ENCODE measurements at places on chromosomes 16 and 17.
A peak's percentile ranks its signal among the peaks of the same experiment; 100 is the strongest.

DNA sequence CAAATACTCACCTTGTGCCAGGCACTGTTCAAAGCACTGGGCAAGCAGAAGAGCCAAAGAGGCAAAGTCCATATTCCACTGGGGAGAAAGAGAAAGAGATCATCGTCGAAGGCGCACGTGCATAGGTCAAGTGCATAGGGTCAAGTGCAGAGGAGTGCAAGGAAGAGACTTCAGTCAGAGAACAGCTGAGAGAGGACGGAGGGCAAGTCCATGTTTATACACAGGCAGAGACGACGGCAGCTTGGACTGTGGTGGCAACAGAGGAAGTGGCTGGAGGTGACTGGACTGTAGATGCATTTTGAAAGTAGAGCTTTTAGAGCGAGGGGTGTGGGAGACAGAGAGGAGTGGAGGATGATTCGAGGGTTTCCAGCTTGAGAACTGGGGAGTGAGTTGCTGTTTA lies 74.7 kb upstream of the SDK2 start:
- no peak for DNase-seq

DNA sequence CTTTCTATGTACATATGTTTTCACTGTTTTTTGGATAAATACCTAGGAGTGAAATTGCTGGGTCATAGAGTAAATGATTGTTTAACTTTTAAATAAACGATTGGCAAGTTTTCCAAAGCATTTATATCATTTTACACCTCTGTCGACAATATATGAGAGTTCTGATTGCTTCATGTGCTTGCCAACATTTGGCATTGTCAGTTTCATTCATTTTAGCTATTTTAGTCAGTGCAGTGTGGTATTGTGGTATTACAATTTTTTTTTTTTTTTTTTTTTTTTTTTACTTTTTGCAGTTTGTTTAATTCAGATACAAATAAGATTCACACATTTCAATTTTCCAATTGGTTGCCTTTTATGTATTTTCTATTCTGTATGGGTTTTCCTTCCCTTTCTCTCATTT lies 26.0 kb downstream of the TADA2A start:
- DNase-seq, result no peak

GRCh38 chr17:82963104-82963950 lies 116.1 kb upstream of the METRNL start:
- DNase-seq, result peak; percentile 73

DNA sequence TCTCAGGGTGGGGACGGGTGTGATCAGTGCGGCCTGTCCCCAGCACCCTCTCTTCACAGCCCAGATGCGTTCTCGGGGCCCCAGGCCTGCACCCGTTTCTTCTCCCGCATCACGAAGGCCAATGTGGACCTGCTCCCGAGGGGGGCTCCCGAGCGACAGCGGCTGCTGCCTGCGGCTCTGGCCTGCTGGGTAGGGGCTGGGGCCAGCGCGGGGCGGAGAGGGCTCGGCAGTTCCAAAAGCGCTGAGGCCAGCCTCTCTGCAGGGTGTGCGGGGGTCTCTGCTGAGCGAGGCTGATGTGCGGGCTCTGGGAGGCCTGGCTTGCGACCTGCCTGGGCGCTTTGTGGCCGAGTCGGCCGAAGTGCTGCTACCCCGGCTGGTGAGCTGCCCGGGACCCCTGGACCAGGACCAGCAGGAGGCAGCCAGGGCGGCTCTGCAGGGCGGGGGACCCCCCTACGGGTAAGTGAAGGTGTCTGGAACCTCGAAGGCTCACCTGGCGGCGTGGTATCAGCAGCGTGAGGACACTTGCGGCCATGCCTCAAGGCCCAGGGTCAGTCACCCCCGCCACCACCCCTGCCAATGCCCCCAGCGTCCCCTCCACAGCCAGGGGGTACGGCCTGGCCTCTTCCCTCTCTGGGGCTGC lies 4.4 kb downstream of the MSLN start:
- no peak for DNase-seq

GRCh38 chr17:37392024-37392590 lies 14.5 kb downstream of the ACACA start:
- DNase-seq, result peak; percentile 50

DNA sequence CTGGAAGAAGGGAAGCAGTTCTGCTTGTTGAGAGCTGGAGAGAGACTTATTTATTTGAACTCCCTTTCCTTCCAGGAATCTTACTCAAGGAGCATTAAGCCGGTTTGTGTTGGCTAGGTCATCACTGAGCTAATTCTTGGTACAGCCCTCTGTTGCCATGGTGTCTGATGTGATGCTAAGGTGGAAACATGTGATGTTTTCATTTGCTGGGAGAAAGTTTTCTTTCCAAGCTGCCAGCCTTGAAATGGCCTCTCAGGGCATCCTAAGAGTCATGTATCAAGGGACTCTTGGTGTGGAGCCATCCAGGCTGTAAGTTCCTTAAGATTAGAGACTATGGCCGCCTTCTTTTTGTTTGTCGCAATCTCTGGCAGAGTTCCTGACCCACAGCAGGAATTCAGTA lies 4.2 kb downstream of the PSKH1 start:
- no peak for DNase-seq

DNA sequence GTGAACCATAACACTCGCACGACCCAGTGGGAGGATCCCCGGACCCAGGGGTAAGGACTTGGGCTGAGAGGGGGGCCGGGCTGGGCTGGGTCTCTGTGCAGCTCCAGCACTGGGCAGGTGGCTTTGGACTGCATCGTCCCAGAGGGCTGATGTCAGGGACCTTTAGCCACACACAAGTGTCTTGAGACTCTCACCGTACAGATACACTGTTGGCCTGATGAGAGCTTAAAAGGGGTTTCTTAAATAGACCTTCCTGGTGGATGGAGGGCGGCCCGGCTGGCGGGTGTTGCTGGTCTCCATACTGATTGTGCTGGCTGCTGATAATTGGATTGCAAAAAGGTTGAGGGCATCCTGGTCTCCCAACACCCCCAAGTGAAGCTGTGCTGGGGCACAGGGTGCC lies 21.7 kb upstream of the CLEC18A start:
- DNase-seq, result no peak

DNA sequence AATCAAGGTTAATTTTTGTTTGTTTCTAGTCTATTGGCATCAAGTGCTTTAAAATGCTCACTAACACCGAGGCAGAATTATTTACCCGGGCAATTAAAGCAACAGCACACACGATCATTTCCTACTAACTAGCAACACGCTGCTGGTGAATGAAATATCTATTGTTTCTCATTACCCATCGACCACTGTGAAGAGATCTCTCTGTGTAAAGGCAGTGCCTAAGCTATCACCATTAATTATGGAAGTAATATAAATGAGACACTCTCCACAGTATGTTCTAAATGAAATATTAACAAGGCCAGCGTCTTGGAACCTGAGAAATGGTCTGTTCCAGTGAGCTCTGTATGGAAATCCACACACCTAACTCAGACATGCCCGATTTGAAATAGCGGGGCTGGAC lies 397.6 kb downstream of the MAF start:
- DNase-seq, result no peak

DNA sequence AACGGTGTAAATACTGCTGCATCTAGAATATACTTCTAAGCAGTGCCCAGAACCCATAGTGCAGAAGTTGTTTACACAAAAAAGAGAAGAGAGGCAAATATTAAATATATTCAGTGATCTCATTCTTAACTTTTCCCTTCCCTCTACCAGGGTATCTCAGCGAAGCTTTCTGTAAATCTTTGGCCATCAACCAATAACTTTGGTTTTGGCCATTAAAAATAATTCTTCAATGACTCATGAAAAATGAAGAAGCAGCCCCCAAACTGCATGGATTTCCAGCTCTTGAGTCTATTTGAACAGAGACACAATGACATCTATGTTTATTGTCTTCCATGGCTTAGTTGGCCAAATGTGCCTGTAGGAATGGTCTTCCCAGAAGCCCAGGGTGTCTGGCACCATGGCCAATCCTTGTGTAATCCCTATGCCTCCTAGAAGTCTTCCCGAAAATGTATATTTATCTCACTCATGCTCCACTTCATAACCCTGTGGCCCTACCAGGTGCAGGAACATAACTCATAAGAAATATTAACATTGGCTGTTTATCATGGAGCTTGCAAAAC lies 646.6 kb downstream of the TOX3 start:
- no peak for DNase-seq

DNA sequence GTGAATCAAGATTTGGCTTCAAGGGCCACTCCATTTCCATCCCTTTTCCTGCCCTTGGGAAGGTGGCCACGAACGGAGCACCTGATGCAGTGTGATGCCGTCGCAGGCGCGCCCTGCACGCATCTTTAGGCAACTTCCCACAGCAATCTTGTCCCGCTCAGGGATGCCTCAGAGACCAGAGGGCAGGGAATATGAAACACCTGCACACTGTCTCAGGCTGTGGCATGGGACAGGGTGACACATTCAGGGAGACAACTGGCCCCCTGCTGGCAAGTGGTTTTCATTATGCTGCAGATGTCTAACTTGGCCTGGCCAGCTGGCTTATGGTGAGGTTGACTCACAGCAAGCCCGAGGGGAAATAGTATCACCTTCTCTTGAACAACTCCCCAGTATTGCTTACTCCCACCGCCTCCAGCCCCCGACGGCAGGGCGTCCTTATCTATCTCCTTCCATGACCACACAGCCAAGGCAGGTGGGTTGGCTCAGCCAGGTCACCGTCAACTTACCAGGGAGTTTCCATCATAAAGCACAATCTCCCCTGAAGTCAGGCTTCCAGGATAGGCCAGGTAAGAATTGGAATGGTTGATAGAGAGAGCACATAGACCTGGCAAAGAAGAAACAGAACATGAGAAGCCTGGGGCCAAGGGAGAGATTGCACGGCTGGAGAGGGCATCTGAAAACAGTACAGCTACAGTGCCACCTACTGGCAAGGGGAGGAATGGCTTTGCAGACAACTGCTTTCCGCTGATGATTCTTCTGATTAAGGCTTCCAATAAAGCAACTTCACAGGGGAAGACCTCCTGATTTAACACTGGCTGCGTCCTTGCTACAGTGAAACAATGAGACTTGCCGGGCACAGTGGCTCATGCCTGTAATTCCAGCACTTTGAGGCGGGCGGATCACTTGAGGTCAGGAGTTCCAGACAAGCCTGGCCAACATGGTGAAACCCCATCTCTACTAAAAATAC lies 21.1 kb downstream of the WIPI1 start:
- DNase-seq, result peak; percentile 87

- no peak for DNase-seq
Observed at GRCh38 chr17:8362651-8363332, 13.7 kb downstream of the KRABD2 start.

DNA sequence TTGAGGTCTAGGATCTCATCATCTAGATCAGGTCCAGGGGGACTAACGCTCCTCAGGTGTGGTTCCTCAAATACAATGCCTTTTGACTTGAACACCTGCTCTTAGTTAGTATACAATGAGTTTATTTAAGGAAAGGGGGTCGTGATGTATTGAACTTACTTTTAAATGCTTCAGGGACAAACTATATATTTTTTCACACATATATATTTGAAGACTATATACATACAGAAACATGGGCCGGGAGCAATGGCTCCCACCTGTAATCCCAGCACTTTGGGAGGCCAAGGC lies 11.5 kb upstream of the USP32 start:
- no peak for DNase-seq

- DNase-seq, result peak; percentile 40
Observed at GRCh38 chr17:54901230-54901822, 674 bp downstream of the TOM1L1 start.

- DNase-seq, result no peak
Observed at GRCh38 chr16:56257666-56258342, 66.5 kb downstream of the GNAO1 start.

GRCh38 chr17:64232466-64233262 lies 30.4 kb downstream of the TEX2 start:
- DNase-seq, result no peak

GRCh38 chr16:72172105-72173034 lies at the start of gene PMFBP1:
Gene PMFBP1 (minus strand): TSS chr16:72172155. CDS start chr16:72171208, 947 bp downstream.
- DNase-seq, result peak; percentile 94

GRCh38 chr17:64505340-64506200 lies 519 bp downstream of the DDX5 start:
- peak; percentile 85 for DNase-seq

DNA sequence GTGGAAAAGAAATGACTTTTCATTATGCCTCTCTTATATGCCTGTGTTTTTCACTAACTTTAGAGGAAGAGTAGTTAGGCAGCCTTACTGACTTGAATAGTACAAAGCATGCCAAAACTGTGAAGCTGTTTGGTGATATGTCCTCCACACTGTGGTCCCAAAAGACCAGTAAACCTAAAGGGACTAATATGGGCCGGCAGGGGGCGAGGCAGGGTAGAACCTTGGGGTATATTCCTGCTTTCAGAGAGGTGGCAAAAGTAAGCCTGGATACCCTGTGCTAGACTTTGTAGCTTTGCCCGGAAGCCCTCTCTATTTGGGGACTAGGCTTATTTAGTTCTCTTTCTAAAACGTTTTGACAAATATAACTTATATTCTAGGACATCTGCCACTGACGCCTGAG lies 36.5 kb upstream of the VWA3A start:
- DNase-seq, result no peak

GRCh38 chr16:73775841-73776388 lies 520.7 kb upstream of the PSMD7 start:
- DNase-seq, result no peak

GRCh38 chr17:30930495-30930894 lies 8.8 kb downstream of the ADAP2 start:
- DNase-seq, result no peak

DNA sequence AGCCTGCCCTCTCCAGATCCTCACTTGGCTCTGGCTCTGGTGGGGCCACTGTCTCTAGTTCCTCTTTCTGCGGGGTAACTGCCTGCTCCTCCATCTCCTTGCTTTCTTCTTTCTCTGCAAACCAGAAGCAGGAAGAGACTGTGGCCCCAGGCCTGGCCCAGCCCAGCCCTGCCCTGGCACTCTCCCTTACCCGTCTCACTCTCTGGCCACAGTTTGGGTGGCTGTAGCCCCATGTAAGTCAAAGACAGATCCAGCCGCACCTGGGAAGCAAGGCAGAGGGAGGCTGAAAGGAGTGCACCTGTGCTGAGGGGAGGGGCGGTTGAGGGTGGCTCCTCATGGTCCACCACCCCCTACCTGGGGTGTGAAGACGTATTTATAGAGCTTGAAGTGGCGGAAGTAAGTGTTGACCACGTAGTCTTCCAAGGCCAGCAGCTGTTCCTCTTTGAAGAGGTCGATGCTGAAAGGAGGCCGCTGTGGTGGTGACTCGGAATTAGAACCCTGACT lies 2.8 kb downstream of the CFAP119 start:
- DNase-seq, result no peak

- no peak for DNase-seq
Observed at GRCh38 chr17:28196636-28197035, 122.4 kb upstream of the TMEM97 start.

DNA sequence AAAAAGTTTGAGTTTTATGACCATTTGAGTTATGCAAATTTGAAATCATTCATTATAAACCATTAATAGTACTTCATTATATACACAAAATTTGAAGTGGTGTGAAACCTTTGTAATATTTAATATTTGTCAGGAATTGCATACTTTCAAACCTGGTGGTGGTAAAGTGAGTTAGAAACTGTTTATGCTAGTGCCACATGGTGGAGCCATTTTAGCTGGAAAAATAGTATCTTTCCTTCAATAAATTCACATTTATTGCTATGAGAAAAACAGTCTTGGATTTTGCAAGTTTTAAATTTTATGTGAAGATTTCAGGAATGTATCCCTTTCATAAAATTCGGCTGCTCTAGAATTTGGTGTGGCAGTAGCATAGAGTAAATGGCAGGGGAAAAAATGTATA lies 7.3 kb upstream of the BLMH start:
- DNase-seq, result no peak

GRCh38 chr16:75471723-75472633 lies 7.5 kb upstream of the TMEM170A start:
- DNase-seq, result peak; percentile 62
